Psoas muscle (tissue), 8 donors: ENCODE measurements at places on chromosomes 4 and X. TPM values are rescaled to one million over a fixed set of nuclear protein-coding genes. Genes with fewer than 3 reads are reported as not detected.

DNA sequence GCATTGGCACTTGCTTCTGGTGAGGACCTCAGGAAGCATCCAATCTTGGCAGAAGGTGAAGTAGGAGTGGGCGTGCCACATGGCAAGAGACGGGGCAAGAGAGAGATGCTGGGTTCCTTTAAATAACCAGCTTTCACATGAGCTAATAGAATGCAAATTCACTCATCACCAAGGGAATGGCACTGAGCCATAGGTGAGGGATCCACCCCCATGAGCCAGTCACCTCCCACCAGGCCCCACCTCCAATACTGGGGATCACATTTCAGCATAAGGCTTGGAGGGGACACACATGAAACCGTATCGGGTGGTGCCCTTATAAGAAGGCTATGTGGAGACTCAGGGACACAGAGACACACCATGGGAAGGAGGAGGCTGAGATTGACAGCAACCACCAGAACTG is 140.0 kb upstream of the MSX1 start:
- DNase-seq = no peak

DNA sequence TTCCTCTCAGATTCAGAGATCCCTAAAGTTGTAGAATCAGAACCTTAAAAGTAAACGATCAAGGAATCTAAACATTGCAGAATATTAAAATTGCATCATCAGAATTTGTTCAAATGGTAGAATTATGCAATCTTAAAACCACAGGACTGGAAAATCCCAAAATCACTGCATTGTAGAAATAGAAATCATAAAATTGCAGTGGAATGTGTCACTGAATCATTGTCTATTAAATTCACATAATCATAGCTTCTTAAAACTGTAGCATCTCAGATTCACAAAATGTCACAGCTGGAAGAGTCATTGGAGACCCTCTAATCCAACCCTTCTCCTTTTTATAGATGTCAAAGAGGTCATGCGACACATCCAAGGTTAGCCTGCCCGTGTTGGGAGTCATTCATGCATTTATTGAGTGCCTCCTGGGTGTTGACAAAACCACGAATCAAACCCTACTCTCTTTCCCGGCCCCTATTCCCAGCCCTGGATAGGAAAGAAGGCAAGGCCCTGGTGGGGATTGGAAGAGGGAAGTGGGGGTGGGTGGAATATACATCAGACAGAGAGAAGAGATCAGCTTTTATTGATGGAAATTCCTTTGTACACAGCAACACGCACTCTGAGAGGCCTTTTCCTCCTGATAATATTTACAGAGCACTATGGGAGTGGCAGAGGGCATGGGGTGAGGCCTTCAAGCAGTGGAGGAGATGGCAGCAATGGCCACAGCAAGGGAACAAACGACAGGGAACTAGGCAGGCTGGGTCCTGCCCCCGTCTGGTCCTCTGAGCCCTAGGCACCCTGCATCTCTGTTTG is 15.4 kb downstream of the IQSEC2 start:
- no peak for DNase-seq

- DNase-seq = no peak
Measured at GRCh38 chr4:168993714-168994510, 16.1 kb downstream of the CBR4 start.

GRCh38 chr4:78661921-78662521 is 110.5 kb downstream of the ANXA3 start:
- no peak for DNase-seq

- DNase-seq = no peak
Measured at GRCh38 chr4:158837527-158838141, 68.8 kb downstream of the FNIP2 start.

PLK4 gene
- total RNA-seq = 0.42 TPM

ARHGAP10 gene
- total RNA-seq = 43.5 TPM

DNA sequence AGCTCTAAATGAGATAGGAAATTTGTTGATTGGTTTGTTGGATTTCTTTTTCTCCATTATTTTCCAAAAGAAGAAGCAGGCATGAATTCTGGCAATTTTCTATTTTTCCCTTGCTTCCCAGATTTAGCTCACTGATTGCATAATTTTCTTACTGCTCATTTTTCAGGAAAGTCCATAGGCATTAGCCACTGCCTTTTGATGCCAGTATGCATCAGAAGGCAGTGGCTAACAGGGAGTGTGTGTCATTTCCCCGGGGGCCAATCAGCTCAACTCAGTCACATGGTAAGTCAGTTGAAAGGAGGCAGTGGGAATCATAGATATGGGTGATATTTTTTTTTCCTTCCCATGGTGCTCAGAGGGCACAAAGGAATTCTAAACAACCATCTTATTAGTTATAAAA is 156.7 kb downstream of the TRIML1 start:
- DNase-seq = no peak

GRCh38 chrX:14359316-14359715 is 170.0 kb upstream of the GLRA2 start:
- no peak for DNase-seq

GRCh38 chrX:19195243-19195610 is 73.0 kb upstream of the ADGRG2 start:
- DNase-seq = no peak

MXD4 gene
- 36.7 TPM for total RNA-seq

- no peak for DNase-seq
Measured at GRCh38 chrX:13433298-13433605, 113.4 kb upstream of the ATXN3L start.

GRCh38 chr4:71389149-71389827 is 50.5 kb downstream of the SLC4A4 start:
- DNase-seq = no peak

DNA sequence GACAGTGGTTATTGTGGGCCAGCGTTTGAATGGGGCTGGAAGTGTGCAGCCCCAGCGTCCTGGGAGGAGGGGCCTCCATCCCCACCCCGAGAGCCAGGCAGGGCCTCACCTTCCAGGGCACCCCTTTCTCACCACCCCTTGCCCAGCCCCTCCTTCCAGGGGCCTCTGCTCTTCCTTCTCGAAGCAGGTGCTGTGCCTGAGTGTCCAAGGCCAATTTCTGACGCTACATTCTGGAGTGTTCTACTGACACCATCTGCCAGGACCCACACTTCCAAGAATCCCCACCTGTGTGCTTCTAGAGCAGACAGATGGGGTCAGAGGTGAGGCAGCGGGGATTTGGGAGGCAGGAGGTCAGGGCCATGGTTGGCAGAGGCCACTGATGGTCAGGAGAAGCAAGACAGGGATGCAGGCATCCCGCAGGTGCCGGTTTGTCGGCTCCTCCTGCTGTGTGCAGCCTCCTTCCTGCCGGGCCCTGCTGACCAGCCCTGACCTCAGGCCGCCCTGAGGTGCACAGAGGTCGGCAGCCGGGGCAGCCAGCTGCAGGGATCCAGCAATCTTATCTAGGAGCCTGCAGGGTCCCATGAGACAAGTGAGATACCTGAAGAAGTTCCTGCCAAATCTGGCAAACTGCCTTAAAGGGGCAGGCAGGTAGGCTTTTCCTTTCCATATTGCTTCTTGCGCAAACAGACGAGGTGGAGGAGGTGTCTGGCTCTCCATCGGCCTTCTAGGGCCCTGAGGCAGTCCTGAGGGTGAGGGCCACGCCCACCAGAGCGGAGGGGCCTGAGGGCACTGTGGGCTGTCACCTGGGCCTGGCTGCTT is 18.8 kb downstream of the MSANTD1 start:
- peak; percentile 10 for DNase-seq

NIPAL1 gene
- 2.3 TPM for total RNA-seq

- DNase-seq = no peak
Measured at GRCh38 chr4:37517326-37517725, 168.8 kb downstream of the RELL1 start.
